ENCODE measurements at places on chromosomes 13 and 19.

GRCh38 chr13:26219726-26220125 is 2.4 kb downstream of the RNF6 start:
- no peak for DNase-seq

DNA sequence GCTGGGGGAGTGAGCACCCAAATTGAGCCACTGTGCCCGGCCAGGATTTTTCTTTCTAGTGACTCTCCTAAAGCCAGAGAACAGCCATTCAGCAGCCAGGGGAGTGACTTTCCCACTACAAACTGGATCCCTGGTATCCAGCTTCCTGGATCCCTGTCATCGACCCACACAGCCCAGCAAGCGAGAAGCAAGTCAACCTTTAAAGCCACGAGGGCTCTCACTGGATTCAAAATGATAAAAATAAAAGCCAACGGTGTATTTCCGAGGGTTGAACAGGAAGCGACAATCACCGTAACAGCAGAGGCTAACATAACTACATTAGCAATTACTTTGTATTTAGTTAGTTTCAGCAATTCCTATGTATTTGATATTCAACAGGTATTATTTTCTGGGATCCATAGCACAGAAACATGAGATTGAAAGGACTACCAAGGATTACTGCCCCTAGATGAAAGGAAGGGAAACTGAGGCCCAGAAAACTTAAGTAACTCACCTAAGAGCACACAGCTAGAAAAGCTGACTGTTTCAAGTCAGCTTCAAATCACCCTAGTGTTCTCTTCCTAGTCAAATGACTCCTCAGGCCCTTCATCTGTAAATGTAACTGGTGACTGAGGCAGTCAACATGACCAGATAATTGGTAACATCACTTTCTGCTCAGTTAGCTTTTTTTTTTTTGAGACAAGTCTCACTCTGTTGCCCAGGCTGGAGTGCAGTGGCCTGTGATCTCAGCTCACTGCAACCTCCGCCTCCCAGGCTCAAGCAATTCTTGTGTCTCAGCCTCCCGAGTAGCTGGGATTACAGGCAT is 2.7 kb downstream of the RFX1 start:
- DNase-seq, result no peak

- no peak for DNase-seq
These were observed 68.1 kb downstream of the UFM1 start for GRCh38 chr13:38417727-38418126.

GRCh38 chr13:73520566-73521289 is 461.9 kb downstream of the KLF5 start:
- no peak for DNase-seq

DNA sequence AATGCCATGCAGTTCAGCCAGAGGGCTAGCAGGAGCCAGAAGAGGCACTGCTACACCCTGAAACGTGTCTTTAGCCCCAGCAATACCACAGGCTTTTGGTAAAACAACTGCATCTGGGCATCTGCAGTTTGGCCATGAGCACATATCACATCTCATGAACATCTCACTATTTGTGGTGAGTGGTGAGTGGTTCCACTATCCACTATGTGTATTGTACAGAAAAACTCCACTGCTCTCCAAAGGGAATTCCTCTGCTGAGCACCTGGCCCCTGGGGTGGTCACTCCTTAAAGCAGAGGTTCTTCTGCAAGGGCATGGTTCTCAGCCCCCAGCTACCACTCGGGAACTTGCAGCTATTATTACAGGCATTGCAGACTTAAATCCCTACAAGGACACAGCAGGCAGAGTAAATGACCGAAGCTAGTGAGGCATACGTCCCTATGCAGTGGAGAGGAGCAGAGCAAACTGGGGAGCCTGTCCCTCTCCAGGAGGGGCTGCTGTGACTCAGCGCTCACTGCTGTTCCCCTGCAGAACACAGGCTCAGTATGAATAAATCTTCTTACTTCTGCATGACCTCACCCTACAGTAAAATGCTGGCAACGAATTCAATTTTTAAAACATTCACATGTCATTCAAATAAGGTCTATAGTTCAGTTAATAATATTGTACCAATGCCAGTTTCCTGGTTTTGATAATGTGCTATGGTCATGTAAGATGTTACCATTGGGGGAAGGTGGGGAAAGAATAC is 332.4 kb upstream of the ZNF507 start:
- no peak for DNase-seq

DNA sequence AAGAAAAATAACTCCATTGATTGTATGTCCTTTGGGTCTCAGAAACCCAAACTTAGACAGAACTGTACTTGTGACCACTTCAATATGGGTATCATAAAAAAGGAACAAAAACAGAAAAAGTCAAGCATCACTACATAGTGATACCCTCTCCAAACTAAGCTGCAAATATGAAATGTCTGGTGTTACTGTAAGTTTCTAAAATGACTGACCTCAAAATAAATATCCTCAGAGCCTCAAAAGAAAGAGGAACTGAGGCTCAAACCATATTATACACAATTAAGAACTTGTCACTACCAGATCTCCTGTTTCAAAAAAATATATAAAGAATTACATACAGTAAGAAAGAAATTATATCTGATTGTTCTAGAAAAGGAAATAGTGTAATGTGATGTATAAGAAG is 787.9 kb upstream of the KLHL1 start:
- DNase-seq, result no peak

DNA sequence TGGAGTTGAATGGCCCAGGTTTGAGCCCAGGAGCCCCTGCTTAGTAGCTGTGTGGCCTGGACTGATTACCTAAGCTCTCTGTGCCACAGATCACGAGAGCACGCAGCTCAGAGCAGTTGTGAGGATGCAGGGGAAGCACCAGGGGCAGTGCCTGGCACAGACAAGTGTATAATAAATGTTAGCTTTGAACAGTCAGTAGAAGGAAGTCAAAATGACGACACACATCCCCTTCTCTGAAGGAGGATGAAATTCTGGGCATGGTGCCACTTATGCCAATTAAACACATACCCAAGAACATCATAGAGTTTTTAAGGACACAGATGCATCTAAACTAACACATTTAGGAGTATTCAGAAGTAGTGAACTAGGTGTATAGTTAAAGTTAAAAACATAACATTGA is 24.9 kb upstream of the SIGLEC11 start:
- no peak for DNase-seq

- DNase-seq, result no peak
These were observed 12.4 kb upstream of the TMEM255B start for GRCh38 chr13:113746671-113747070.

- no peak for DNase-seq
These were observed 124.5 kb downstream of the ABCC4 start for GRCh38 chr13:95176611-95177259.

DNA sequence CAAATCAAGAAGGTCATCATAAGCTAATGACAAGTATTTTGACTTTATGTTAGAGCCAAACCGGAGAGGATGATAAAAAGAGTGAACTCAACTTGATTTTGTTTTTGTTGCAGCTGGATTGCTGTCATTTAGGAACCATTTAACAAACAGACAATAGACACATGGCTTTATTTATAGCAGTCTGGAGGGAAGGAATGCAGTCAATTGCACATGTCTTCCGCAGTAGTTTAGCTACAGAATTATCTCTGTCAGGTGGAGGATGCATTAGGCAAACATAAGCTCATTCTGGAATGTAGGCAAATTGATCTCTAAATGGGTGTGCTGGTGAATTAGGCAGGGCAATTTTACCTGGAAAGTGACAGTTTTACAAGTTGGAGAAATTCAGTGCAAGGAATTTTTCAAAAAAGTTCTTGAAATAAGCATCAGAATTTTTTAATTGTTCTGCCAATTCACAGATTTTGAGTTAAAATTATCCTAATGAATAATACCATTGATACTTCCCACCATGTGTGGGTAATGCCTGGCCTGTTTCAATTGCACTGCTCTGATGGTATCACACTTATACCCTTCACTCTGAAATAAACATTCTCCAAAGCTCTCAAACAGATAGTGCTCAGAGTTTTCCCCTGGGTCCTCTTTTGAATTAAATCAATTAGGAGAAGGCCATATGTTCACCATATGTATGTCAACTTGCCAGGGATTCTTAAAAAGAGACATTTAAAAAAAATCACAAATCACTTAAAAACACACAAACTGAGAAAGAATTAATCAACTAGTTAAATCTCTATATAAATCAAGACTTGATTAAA is 318.3 kb downstream of the NDFIP2 start:
- DNase-seq, result no peak

- no peak for DNase-seq
These were observed 172.4 kb downstream of the LACC1 start for GRCh38 chr13:44051918-44052675.

DNA sequence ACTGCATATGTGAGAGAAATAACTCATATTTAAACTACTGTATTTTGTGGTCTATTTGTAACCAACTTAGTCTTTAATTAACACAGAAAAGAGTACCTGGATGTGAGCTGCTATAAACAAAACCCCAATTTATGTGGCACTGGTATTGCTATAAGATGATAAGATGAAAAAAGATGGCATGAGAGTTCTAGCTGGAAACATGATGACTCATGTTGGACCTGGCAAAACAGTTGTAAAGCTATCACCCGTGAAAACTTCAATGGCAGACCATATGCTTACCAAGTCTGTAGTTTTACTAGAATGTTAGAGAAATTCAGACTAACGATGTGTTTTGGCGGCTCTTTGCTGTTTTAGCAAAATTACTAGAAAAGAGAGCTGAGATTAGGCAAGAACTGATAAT is 69.6 kb upstream of the PCDH9 start:
- DNase-seq, result no peak

DNA sequence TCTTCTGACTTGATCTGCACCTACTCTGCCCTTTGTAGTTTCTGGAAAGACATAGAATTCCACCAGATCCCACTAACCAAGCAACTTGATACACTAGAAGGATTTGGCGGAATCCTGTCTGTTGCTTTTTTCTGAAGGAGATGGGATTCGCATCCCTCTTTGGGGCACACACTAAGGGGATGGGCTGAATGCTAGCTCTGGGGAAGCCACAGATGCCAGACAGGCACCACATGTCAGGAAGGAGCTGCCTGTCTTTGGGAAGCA is 52.1 kb downstream of the SERP2 start:
- DNase-seq, result no peak

DNA sequence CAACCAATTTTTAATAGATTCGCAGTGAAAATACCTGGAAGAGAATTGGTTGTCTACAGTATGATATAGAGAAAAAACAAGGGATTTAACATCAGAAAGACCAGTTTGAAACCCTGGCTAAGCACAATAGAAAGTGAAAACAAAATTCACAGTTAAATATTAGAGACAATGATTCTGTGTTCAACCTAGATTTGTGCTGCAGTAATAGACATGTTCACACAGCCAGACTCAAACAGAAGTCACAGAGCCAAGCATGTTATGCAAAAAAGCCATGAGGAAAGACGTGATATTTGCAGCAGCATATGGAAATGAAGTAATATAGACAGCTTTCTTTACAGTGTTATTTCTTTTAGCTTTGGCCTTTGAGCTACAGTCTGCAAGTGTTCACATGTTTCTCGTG is 48.1 kb downstream of the SCEL start:
- DNase-seq, result no peak

- DNase-seq, result no peak
These were observed 793.9 kb upstream of the PCDH20 start for GRCh38 chr13:62209529-62209928.

DNA sequence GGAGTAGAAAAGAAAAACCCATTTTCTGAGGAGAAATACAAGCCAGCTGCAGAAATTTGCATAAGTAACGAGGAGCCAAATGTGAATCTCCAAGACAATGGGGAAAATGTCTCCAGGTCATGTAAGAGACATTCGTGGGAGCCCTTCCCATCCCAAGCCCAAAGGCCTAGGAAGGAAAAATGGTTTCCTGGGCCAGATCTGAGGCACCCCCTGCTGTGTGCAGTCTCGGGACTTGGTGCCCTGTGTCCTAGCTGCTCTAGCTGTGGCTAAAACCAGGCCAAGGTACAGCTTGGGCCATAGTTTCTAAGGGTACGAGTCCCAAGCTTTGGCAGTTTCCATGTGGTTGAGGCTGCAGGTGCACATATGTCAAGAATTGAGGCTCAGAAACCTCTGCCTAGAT is 444.9 kb downstream of the PCDH20 start:
- DNase-seq, result no peak

- DNase-seq, result no peak
These were observed 51.2 kb upstream of the EEF1AKMT1 start for GRCh38 chr13:20824762-20825476.

DNA sequence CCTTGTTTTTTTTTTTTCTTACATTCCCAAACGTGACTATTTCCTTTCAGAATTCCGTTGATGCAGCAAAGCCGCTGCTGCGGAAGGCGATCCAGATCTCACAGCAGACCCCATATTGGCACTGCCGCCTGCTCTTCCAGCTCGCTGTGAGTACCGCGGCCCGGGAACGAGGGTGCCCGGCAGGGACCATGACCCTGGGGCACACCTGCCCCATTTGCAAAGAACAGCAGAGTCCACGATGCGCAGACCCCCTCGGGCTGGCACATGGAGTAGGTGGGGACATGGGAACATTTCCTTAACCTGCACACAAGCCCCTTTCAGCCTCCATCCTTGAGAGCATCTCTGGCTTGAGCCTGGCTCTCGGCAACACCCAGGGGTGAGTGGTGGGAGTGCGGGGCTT is 16.5 kb downstream of the MAU2 start:
- DNase-seq, result no peak

- DNase-seq, result no peak
These were observed 27.5 kb downstream of the C19orf81 start for GRCh38 chr19:50676625-50677197.

DNA sequence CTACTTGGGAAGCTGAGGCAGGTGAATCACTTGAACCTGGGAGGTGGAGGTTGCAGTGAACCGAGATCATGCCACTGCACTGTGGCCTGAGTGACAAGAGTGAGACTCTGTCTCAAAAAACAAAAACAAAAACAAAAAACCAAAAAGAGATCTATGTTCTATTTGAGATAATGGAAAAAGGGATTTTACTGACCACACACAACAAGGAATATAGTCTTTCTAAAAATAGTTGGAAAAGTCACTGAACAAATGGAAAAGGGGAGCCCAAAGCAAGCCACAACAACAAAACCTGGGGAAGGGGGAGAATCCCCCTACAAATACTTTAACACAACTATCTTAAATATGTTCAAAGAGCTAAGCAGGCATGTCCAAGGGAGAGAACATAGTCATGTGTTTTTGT is 37.3 kb downstream of the ZNF558 start:
- DNase-seq, result no peak

GRCh38 chr19:40604647-40605215 is 3.6 kb downstream of the LTBP4 start:
- DNase-seq, result no peak

- DNase-seq, result no peak
These were observed 9.2 kb upstream of the EHD2 start for GRCh38 chr19:47704024-47704423.

DNA sequence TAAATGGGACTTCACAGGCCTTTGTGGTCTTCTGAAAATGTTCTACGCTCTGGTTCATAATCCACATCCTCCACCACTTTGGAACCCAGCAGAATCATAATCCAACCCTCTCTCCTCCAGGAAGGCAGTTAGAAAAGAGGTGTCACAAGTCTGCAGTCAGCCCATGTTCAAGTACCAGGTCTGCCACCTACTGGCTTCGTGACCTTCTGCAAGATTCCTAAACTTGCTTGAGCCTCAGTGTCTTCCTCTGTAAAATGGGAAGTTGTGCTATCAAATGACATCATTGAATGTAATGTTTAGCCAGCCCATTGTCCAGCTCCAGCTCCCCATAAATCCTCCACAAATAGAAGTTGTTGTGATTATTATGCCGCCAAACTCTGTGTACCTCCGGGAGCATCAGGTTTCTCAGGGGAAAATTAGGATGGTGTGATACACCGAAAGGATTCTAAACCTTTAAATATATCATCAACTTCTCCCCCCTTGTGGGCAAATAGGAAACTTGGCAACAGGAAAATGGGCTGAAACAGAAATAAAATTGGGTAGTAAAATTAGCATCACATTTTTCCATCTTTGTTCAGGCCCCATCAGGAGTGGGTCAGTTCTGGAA is 109.7 kb downstream of the NUFIP1 start:
- no peak for DNase-seq

Data from effector CD8-positive, alpha-beta T cell (primary cell).